ENCODE measurements at places on chromosomes 12 and 14. TPM values are rescaled to one million over a fixed set of nuclear protein-coding genes. Genes with fewer than 3 reads are reported as not detected.

DNA sequence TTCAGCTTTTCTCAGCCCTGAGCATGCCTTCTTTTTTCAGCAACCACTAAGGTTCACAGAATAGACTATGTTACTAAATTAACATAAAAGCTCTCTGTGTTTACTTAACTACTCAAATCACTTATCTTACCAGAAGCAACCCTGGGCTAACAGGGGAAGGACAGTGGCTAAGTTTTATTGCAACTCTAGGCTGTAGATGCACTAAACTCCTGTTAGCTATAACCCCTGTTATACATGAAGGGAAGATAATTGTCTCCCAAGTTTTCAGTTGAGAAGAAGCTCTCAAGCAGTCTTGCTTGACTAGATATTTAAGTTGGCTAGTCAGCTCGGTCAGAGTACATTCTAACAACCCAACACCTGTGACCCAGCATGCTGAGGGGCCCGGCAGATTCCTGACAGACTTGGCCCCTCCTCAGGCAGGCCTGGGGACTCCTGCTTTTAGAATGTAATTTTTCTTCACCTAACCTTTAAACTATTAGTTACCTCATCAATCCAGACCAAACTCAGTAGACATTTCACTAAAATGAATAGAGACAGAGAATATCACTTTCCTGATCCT, 464.5 kb downstream of the EGLN3 start:
- no peaks in the 10 kb centered on the region for H3K27me3 ChIP-seq
- no peaks in the 10 kb centered on the region for H3K4me1 ChIP-seq
- DNase-seq, result no peak

DNA sequence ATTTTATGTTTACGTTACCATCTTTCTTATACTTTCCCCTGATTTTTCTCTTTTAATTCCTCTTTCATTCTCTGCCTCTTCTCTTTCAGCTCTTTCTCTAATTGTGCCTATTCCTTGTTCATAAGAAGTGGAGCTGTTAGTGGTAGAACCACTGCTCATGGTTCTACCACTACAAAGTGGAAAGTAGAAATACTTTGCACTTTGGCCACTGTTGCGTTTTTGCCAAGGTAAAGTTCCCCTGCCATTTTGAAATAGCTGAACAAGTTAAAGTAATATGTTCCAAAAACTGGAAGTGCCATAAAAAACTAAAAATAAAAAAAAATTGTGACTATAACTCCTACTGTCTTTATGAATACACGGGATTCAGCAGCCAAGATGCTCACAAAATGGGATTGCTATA, 130.6 kb downstream of the MON2 start:
- H3K4me1 ChIP-seq, result peaks cover 9% of the 10 kb centered on the region
- DNase-seq, result no peak
- H3K27ac ChIP-seq, result no peak overlapping the region
- H3K36me3 ChIP-seq, result peaks cover 1% of the 10 kb centered on the region

DNA sequence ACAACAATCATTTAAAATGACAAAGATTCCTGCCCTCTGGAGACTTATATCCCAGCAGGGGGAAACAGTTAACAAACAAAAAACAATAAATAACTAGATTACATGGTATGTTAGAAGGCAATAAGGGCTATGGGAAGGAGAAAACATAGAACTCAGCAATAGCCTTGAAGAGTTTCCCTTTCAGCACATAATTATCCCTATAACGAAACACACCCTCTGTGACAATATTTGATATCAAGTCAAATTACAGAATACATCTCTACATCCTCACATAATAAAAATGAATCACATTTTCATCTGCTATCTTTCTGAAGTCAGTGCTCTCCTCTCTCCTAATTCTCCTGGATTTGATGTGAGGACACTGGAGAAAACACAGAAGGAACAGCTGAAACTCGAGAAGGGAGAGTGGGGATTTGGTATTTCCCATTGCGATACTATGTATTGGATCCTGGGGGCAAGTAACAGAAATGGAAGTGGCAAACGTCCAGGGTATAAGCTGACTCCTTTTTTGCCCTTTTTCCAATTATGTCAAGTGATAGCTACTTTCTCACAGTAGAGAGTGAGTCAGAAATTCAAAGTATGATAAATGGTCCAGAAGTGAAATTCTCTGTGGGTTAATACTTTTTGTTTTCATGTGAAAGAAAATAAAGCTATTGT, 9.7 kb upstream of the PTGER2 start:
- no peak overlapping the region for H3K27ac ChIP-seq
- H3K36me3 ChIP-seq, result no peaks in the 10 kb centered on the region
- H3K4me3 ChIP-seq, result no peak overlapping the region
- no peaks in the 10 kb centered on the region for H3K4me1 ChIP-seq

TGM1 gene
- total RNA-seq, result 16.9 TPM

LPAR5 gene
- total RNA-seq, result 2.5 TPM

- no peak overlapping the region for H3K27ac ChIP-seq
- no peak overlapping the region for H3K4me3 ChIP-seq
- H3K36me3 ChIP-seq, result no peaks in the 10 kb centered on the region
- no peaks in the 10 kb centered on the region for H3K27me3 ChIP-seq
Observed at GRCh38 chr12:78725033-78725432, 139.5 kb upstream of the SYT1 start.

GRCh38 chr12:111842556-111843396, 748 bp downstream of the MAPKAPK5 start:
- H3K4me3 ChIP-seq, result peak overlapping the region; percentile 93
- peaks cover 26% of the 10 kb centered on the region for H3K4me1 ChIP-seq
- H3K36me3 ChIP-seq, result peaks cover 33% of the 10 kb centered on the region
- DNase-seq, result peak; percentile 23
- H3K27ac ChIP-seq, result peak overlapping the region; percentile 99

Measured in MCF 10A (cell line).